ENCODE measurements at places on chromosomes 5 and 9.

GRCh38 chr5:115179030-115179393 lies 9.3 kb upstream of the TRIM36 start:
- no peak for DNase-seq

- DNase-seq, result no peak
Observed at GRCh38 chr5:149365418-149365817, 7.6 kb downstream of the PCYOX1L start.

DNA sequence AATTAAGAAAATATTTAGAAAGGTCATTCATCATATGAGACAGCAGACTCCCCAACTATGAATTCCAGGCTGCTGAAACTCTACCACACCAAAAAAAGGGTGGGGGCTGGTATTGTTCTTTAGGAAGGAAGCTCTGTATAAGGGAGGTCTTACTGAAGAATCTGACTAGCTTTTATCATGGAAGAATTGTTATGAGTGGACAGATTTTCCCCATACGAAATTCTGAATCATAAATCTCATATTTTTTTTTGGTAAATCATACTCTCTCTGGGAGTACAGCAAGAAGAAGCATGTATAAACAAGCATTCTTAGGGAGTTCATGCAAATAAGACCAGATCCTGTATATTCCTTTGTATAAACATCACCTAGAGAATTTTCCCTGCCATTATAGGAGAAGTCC lies 220.0 kb downstream of the SLC12A2 start:
- no peak for DNase-seq

DNA sequence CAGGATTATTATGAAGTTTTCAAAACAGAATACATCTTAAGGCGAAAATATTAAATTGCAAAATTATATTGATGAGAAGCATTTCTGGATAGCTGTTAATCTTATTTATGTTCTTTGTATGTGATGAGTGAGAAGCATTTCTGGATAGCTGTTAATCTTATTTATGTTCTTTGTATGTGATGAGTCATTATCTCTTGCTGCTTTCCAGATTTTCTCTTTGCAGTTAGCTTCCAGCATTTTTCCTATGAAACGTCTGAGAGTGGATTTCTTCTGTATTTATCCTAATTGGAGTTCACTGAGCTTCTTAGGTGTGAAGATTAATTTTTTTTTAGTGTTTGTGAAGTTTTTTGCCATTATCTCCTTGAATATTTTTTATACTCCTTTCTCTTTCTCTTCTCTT lies 8.2 kb downstream of the TMEM232 start:
- DNase-seq, result no peak

GRCh38 chr9:21670374-21670773 lies 132.1 kb upstream of the MTAP start:
- DNase-seq, result no peak

DNA sequence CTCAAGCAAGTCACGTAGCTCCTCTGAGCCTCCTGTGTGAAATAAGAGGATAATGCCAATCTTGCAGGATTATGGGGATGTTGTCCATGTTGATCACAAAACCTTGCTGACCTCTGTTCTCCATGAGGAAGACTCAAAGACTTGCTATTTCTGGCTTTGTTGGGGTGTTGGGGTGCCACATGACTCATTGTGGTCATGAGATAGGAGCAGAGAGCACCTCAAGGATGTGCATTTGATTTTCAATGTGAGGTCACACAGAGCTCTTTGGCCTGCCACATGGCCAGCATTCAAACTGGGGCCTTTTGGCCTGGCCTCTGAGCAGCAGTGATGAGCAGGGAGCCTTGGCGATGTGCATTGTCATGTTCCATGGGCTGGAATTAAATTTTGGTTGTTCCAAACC lies 380.3 kb downstream of the GADD45G start:
- no peak for DNase-seq

DNA sequence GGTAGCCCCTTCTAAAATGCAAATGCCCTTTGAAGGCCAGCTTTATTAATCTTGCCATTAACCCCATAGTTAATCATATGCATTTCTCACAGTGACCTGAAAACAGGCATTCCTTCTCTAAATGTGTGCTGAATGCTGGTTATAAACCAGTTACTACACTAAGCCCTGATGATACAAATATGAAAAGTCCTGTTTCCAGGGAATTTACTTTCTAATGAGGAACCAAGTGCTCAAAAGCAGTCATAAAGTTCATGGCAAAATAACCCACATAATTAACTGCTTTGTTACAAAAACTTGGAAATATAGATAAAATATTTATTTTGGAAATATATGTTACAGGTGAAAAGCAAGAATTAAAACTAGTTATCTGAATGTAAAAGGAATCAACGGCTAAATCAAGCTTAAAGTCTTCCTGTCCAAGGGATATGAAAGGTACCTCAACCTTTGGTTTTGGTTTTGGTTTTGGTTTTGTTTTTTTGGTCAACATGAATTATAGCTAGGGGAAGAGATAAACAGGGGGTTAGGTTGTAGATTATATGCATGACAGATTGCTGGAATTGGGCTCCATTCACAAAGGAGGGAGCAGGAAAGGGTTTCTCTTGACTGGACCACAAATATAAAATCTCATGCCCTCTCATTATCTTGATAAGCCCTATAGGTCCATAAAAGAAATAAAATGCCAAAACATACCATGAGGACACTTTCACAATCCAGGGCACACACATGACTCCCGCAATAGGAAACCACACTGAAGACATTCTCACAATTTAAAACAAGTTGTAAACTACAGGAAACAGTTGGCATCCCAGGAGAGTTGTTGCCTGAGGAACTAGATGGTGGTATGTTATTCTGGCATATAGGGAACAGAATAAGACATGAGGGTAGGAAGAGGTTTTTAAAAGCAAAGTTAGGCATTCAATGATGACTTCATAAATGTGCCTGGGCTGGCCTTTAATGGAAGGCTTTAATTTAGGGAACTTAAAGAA lies 46.7 kb upstream of the MACIR start:
- no peak for DNase-seq

DNA sequence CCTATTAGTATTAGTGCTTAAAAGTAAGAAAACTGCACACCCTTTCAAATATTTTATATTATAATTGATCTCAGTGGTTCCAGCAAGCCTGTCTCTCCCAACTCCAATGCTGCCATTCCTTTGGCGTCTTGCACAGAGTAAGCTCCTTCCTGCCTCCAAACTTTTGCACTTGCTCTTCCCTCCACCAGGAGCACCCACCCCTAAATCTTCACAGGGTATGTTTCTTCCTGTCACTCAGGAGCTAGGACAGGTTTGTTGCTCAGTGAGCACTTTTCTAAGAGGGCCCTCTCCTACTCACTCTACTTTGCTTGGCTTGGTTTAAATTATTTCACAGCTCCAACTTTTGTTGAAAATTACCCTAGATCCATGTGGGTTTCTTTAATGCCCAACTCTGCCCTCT lies 189.1 kb upstream of the ADRA1B start:
- no peak for DNase-seq

- no peak for DNase-seq
Observed at GRCh38 chr9:92407818-92408217, 3.4 kb upstream of the OGN start.

GRCh38 chr5:56610093-56610698 lies 205.2 kb upstream of the MAP3K1 start:
- no peak for DNase-seq

DNA sequence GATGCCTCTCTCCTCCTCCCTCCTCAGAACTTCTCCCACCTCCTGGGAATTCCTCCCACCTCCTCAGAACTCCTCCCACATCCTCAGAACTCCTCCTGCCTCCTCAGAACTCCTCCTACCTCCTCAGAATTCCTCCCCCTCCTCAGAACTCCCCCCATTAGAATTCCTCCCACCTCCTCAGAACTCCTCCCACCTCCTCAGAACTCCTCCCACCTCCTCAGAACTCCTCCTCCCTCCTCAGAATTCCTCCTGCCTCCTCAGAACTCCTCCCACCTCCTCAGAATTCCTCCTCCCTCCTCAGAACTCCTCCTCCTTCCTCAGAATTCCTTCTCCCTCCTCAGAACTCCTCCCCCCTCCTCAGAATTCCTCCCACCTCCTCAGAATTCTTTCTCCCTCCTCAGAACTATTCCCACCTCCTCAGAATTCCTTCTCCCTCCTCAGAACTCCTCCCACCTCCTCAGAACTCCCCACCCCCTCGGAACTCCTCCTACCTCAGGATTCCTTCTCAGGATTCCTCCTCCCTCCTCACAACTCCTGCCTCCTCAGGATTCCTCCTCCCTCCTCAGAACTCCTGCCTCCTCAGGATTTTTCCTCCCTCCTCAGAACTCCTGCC lies 23.9 kb downstream of the SLC46A2 start:
- DNase-seq, result peak; percentile 38

- no peak for DNase-seq
Observed at GRCh38 chr9:68805890-68806517, 101.0 kb downstream of the PIP5K1B start.

DNA sequence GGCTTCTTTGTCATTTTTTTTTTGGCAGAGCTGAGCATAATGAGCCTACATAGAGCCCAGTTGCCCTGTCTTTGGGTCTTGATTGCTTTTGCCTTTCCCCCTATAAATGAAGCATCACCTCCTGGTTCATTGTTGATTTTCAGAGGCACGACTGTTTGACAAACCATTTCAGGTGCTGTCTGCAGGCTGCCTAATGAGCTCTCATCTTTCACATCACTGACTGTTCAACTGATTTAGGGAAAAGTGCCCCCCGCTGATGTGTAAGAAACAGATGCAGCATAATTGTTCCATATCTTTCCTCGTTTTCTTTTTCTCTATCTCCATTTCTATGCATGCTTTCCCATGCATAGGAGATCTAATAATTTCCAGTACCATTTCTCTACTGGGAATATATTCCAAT lies 338.6 kb downstream of the TMEM38B start:
- DNase-seq, result no peak

- no peak for DNase-seq
Observed at GRCh38 chr5:136538534-136538933, 173.2 kb upstream of the TRPC7 start.

- DNase-seq, result no peak
Observed at GRCh38 chr5:38347040-38347763, 88.8 kb downstream of the EGFLAM start.

DNA sequence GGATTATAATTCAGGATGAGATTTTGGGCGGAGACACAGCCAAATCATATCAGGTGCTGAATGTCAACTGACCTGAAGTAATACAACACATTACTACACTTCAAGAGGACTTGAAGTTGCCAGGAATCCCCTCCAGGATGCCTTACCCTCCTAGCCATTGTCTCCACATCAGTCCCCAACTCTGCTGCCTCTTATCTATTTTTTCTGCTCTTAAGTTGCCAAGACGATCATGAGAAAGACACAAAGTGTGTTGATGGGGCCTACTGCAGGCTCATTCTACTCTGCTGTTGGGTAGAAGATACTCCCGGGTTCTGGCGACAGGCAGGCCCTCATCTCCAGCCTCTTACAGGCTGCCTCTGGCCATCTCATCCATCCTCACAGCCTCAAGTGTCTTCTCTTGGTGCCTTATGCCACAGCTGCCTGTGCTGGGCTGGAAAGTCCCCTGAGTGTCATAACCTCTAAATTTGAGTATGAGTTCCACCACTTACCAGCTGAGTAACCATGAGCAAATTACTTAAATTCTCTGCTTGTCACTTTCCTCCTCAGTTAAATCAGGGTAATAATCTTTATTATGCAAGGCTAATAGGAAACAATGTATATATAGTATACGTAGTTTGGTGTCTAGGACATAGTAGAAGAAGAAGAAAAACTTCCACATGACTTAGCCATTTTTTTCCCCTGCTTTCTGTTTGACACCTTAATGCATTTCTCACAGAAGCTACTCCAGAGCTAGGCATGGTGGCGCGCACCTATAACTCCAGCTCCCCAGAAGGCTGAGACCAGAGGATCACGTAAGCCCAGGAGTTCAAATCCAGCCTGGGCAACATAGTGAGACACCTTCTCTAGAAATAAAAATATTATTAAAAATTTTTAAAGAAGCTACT lies 73.0 kb upstream of the SNX2 start:
- no peak for DNase-seq

DNA sequence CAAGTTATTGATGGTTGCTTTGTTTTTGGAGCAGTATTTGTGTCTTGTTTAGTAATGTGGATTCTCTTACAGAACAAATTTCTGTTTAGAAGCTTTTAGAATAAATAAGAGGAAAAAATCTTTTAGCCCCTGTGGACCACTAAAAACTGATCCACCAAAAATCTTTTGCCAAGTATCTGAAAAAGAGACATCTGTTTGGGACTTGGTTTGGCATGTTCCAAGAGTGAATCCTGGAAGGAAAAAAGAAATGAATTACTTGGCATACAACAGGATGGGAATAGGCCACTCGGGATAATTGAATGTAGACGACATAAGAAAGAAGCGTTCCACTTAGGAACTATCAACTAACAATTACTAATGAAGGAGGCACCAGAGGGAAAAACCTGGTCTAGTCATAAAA lies 1350.1 kb upstream of the C9orf72 start:
- no peak for DNase-seq

- no peak for DNase-seq
Observed at GRCh38 chr5:174491761-174492350, 232.5 kb upstream of the MSX2 start.

GRCh38 chr5:54311176-54311677 lies 854 bp upstream of the ARL15 start:
- DNase-seq, result peak; percentile 31

- no peak for DNase-seq
Observed at GRCh38 chr5:16787278-16787677, 148.8 kb downstream of the MYO10 start.

DNA sequence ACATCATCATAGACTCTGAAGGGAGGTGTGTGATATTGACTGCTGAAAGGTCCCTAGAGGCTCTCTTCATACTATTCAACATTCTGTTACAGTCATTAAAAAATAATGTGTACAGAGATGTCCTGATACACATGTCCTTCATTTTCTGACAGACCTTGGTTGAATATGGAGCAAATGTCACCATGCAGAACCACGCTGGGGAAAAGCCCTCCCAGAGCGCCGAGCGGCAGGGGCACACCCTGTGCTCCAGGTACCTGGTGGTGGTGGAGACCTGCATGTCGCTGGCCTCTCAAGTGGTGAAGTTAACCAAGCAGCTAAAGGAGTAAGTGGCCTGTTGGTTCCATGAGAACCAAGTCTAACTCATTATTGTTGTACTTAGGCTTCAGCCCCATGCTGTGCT lies 132.4 kb downstream of the SNCAIP start:
- no peak for DNase-seq

DNA sequence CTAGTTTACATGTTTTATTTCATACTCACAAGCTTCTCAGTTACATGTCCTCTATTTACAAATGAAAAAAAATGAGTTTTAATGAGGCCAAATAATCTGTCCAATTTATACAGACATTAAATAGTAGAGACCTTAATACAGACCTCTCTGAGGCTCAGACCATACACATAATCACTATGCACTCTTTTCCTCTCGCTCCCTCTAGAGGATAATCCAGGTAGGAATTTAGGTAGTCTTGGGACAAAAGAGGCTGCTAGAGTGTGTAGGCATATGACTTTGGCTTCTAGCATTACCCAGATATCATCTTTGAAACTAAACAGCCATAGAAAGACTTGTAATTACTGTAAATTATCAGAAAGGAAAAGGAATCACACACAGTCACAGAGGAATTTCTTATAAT lies 444.7 kb downstream of the HINT1 start:
- peak; percentile 15 for DNase-seq
